Osteoblast (primary cell): ENCODE measurements at places on chromosomes 11 and 22. TPM values are rescaled to one million over a fixed set of nuclear protein-coding genes. Genes with fewer than 3 reads are reported as not detected.
A peak's percentile ranks its signal among the peaks of the same experiment; 100 is the strongest.

DNA sequence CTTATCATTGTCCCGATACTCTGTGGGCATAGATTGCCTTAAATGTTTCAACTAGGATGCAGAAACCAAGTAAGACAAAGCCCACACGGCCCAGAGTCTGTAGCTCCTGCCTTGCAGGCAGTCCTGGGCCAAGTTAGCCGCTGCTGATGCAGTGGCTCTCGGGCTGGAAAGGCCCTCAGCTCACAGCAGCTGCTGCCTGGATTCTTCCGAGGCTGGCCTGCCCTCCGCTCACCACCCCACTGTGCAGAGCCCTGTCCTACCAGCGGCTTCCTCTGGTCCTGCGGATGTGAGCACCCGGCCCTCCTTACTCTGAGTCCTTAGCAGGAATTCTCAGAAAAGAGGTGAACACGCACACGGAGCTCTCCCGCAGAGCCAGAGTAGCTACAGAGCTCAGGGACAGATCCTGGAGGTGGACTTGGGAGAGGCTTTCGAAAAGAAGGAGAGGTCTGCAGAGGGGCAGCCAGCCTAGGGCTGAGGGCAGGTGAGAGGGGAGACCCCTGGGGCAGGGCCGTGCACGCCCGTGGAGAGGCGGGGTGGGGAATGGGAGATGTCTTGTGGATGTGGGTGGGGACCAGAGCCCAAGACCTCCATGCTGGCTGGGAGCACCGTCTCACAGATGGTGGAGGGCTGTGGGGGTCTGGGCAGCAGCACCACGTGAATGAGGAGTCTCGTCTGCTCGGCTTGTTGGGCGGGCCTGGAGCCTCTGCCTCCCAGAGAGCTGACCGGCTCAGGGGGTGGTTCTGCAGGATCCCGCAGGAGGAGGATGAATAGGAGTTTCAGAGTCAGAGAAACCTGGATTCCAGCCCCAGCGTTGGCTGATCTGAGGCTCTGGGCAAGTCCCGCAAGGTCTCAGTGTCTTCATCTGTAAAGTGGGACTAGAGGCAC lies 117.4 kb upstream of the B3GAT1 start:
- DNase-seq, result peak; percentile 70

Gene ADAMTS15
- total RNA-seq, result 2.1 and 4.3 TPM in 2 replicates

- DNase-seq, result no peak
Measured at GRCh38 chr11:129743112-129743815, 72.4 kb upstream of the TMEM45B start.

- no peak for DNase-seq
Measured at GRCh38 chr11:41816396-41816795, 356.9 kb upstream of the LRRC4C start.

Gene SAA4
- total RNA-seq, result not detected in 2 replicates

GRCh38 chr22:34973016-34973415 lies 92.9 kb upstream of the ISX start:
- DNase-seq, result no peak

Gene MUS81
- total RNA-seq, result 50.1 and 53.6 TPM in 2 replicates

Gene RASL10A
- not detected in 2 replicates for total RNA-seq

GRCh38 chr22:38074181-38075104 lies 9.5 kb downstream of the SLC16A8 start:
- DNase-seq, result peak; percentile 86

Gene NAALAD2
- 0.59 and 1.8 TPM in 2 replicates for total RNA-seq

DNA sequence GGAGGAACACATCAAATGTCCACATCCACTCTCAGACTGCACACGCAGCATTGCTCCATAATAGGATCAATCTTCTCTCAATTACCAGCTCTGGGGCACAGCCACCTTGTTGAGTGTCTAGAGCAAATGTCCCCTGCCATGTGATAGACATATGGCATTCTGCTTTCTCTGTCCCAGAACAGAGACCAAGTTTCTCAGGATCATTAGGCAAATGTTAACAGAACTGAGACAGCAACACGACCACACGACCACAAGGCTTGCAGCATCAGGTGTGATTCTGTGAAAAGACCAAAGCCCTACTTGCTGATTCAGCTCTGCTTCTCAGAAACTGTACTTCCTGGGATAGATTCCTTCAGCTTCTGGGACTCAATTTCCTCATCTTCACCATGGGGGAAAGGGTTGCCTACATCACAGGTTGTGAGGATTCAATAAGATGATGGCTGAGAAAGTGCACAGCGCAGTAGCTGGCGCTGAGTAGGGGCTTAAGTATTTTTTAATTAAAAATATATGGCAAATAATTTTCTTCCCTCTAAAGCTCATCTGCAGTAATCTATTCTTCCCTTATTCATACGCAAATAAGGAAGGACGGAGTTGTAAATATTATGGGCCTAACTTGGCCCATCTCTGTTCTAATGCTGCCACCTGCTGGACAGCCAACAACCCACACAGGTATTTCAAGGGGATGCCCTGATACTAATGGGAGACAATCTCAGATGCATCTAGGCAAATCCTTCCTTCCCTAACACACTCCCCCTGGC lies 54.3 kb upstream of the USP47 start:
- DNase-seq, result peak; percentile 72

DNA sequence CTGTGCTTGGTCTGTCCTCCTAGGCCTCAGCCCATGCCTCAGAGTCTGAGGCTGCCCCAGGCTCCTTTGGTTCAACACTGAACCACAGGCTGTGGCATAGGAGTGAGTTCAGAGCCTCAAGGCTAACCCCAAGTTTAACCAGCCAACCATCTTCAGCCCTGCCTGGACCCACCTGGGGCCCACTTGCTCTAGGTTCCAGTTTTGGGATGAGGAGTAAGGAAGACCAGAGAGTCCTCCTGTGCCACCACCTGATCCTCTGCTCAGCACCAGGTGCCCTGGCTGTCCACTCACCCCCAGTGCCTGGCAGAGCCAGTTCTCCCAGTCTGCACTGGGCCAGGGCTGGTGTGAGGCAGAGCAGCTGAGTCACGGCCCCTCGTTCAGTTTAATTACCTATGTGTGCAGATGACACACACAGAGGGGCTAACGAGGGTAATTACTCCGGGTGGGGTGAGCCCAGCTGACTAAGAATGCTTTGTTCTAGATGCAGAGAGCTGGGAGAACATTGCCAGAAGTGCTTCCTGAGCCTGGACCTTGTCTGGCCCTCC lies 12.0 kb upstream of the TMPRSS13 start:
- peak; percentile 34 for DNase-seq

GRCh38 chr22:26435327-26436093 lies 6.5 kb downstream of the ASPHD2 start:
- DNase-seq, result no peak

- DNase-seq, result no peak
Measured at GRCh38 chr11:70572974-70573260, 174.6 kb downstream of the CTTN start.

DNA sequence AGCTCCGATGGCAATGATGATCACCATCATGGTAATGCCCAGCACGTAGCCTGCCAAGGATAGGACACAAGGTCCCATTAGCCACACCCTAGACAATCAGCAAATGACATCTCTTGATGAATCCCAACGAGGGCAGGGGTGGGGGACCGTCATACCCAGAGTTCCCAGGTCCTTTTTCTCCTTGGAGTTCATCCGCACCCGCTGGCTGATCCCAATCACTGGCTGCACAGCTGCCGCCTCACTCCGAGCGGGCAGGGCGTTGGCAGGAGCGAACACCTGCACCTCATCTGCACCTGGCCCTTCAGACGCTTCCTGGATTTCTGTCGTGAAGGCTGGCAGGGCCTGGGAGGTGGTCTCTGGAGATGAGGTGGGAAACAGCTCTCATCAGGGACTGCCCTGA lies 2.9 kb downstream of the PIK3IP1 start:
- DNase-seq, result no peak
